ENCODE measurements at places on chromosomes 2 and 18.

DNA sequence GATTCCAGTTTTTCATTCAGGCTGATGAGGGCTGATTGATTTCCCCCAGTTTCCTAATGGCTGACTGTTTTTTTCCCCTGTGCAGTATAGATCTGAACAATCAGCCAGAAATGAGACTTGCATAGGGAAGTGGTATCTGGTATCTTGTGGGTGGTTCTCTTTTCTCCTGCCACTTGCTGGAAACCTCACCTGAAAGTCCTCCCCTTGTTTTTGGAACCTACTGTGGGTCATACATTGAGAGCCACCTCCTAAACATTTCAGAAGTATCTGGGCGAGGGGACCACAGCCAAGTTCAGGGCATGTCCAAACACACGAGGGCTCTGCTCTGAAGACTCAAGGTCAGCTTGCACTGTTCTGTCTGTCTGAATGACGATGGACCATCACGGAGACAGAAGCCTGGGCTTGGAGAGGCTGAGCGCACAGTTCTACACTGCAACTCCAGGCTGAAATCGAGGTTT lies 19.3 kb downstream of the ALPK2 start:
- DNase-seq = no peak

DNA sequence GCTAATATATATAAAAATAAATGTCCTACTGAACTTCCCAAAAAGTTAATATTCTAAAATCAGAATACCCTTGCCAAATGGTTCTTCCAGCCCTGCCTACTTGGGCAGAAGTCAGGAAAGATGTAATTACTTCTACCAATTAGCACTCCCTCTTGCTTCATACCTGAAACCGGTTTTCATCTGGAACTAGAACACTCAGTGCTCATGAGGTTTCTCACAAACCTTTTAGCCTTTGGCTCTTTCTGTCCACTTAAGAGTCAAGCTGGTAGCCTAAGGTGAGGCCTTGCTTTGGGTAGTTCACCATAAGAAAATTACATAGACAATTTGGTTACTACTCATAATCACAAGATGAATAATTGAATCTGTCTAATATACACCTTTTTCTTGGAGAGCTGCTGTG lies 4.1 kb downstream of the DSG3 start:
- no peak for DNase-seq

DNA sequence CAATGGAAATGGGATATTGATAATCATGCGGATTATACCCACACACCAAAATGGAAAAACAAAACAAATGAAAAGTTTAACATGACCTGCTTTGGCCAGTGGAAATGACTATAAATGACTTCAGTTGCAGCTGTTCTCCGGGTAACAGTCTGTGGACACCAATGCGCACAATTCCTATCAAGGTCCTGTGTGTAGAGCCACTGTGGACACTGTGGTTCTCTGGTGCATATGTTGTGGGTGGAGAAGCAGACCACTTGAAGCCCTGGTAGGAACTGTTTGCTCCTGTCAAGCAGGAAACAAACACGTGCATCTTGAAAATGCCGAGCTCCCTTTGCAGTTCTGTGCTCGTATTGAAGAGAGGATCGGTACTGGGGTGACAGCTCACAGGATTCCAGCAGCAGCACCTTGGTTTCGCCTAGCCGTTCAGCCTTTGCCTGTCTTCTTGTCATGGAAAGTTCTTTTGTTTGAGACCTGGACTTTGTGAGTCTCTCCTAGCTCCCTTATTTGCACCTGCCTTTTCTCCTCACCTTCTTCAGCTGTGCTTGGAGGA lies 32.9 kb downstream of the NCK2 start:
- DNase-seq = no peak

DNA sequence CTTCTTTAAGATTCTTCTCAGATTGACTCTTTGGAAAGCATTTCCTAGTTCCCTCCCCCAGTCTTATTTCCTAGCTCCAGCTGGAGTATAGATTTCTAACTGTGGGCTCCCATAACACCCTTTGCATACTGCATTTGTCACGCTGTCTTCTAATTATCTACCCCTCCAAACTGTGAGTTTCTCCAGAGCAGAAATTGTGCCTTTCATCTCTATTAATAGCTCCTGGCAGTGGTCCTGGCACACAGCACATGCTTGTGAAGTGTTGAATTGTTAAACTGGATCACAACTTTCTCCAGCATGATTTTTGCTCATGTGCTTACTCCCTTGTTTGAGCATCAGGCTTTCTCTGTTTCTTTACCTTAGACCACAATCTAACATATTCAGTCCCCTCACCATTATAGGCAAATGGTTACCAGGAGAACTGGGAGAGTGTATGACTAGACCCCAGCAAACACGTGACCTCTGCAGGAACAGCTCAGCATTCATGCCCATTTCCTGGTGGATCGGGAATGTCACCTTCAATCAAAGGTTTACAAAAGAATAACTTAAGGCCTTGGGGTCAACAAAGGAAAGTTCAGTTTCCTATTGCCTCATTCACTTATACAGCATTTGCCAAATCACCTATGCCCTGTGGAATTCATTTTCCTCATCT lies 175.7 kb upstream of the TANK start:
- no peak for DNase-seq

- peak; percentile 81 for DNase-seq
These were observed 60.5 kb downstream of the G6PC2 start for GRCh38 chr2:168961450-168962229.

GRCh38 chr2:215377283-215377682 lies 58.6 kb downstream of the FN1 start:
- DNase-seq = peak; percentile 73

DNA sequence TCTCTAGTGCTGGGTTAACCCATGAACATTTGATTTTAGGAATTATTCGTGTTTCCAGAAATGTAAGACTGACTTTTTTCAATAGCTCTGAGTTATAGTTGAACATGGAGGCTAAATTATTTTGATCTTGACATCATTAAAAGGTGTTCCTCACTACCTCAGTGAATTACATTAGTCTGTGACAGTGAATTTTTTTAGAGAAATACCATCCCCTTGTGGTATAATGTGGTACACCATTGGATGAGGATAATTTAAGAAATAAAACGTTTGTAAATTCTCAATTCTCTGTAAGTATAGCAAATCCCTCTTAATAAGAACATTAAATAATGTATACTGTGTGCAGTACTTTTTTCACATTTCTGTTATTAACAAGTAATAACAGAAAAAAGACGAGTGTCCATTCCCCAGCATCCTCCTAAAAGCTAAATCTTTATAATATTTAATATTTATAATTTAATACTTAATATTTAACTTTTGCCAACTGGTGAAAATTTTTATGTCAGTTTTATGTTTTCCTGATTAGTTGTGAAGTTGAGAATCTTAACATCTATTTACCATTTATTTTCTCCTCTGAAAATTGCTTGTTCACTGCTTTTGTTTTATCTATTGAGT lies 70.3 kb upstream of the CWC22 start:
- no peak for DNase-seq

GRCh38 chr2:134173338-134174016 lies 80.4 kb upstream of the MGAT5 start:
- no peak for DNase-seq

GRCh38 chr18:26419746-26420145 lies 128.6 kb downstream of the KCTD1 start:
- DNase-seq = peak; percentile 22

DNA sequence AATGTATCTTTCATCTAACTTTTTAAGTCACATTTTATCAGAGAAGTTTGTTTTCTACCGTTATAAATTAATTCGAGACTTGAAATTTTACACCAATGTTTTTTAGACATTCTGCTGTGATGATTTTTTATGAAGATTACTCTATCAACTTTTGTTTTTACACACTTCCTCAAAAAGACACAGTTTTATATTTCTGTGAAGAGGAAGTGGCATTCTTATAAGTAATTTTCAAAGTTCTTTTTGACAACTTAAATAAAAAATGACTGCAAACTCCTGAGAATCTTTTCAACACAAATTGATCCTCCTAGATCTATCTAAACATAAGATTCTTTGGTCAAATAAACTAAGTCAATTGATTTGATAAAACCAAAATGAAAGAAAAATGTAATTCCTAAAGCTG lies 13.7 kb downstream of the ANKRD44 start:
- no peak for DNase-seq

GRCh38 chr2:159793326-159793725 lies 4.7 kb downstream of the CD302 start:
- no peak for DNase-seq

DNA sequence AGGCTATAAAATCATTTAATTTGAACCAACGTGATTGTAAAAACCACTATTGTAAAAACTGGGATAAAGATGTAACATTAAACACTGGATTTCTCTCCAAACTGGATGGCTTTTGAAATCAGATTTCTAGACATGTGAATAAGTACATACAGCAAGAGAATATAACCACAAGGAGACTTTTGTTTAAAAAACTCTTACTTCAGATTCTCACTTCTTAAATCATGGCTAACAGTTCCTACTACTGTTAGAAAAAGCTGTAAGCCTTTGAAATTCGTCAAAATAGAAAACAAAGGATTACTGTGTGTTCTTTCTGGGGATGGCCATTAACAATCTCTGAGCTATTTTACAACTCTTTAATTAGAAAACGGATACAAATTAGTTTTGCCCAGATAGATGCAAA lies 39.4 kb upstream of the SH3BP4 start:
- no peak for DNase-seq

DNA sequence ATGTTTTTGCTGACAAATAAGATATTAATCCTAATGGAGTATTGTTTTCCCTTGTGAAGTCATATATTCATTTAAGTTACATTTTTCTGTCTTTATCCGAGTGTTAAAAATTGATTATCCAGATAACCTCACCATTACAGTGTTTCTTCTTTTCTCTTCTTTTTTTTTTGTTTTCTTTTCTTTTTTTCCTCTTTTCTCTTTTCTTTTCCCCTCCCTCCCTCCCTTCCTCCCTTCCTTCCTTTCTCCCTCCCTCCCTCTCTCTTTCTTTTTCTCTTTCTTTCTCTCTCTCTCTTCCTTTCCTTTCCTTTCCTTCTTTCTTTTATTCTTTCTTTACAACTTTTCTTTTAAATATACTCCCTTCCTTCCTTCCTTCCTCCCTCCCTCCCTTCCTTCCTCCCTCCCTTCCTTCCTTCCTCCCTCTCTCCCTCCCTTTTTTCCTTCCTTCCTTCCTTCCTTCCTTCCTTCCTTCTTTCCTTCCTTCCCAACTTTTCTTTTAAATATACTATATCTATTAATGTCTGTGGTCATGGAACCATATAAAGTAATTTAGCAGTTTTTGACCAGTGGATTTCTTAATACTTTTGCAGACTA lies 40.9 kb downstream of the UBE2E3 start:
- DNase-seq = no peak

DNA sequence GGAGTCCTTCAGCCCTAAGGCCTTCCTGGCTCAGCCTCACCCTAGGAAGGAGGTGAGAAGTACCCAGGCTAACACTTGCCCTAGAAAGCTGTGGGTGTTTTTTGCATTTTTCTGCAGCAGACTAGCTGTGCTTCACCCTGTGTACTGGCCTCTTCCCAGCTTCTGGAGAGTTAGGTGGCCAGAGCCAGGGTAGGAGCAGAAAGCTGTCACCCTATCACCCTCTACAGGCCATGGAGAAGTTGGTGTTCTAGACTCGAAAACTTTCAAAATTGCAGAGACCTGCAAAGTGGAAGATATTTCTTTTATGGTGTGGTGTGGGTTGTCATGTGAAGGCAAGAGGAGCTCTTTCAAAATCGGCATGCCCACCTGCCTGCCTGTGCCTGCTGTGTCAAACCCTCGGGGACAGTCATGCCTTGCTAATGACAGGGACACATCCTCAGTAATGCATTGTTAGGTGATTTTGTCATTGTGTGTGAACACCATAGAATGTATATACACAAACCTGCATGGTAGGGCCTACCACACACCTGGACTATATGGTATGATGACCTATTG lies 29.8 kb downstream of the EHD3 start:
- DNase-seq = no peak

- DNase-seq = no peak
These were observed 1504.5 kb downstream of the DPP10 start for GRCh38 chr2:115946891-115947290.

GRCh38 chr18:62445386-62445917 lies 77.4 kb upstream of the ZCCHC2 start:
- no peak for DNase-seq

DNA sequence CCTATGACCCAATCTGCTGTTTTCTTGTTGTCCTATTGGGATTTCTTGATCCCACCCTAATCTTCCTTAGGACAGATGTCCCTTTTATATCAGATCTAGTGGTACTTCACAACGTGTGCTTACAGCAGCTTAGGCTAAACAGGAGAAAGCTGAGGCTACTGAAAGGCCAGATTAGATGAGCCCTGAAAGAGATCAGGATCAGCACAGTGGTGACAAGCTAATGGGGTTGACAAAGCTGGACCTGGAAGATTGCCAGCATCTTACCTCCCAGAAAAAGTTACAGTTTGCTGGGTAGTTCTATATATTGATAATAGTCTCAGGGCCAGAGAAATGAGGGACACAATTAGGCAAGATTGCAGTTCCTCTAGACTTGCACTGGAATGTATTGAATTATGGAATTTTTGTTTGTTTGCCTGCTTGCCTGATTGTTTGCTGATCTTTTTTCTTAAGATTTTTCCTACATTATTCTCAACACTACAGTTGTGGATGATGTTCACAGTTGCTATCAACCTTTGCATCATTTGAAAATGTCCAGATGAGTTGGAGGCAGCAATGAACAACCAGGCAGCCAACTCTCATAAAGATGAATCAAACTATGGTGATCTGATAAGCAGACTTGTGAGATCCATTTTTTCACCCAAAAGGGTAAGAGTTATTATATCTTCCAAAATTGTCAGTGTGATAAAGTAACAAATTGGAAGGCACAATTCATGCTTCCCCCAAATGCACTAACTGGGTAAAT lies 49.1 kb upstream of the PIK3C3 start:
- DNase-seq = peak; percentile 5

GRCh38 chr2:157592948-157593347 lies 35.7 kb downstream of the ACVR1C start:
- DNase-seq = peak; percentile 12

DNA sequence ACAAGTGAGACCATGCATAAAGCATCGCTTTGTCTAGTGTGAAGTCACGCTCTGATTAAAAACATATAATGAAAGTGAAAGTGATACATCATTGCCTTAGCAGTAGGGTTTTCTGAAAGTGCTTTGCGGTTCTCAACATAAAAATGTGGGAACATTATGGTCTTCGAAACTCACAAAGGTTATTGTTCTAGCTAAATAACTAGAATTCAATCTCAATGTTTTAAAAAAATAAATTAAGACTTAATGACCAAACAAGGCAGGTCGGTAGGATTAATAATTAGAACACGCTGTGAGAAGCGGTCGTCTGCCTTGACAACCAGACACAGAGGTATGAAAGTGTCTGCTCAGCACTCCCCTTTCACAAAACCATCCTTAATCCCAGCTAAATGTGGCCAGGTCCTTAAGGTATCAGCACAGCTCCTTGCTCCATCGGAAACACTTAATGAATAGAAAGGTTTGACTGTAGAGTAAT lies 42.2 kb downstream of the KLHL14 start:
- no peak for DNase-seq

DNA sequence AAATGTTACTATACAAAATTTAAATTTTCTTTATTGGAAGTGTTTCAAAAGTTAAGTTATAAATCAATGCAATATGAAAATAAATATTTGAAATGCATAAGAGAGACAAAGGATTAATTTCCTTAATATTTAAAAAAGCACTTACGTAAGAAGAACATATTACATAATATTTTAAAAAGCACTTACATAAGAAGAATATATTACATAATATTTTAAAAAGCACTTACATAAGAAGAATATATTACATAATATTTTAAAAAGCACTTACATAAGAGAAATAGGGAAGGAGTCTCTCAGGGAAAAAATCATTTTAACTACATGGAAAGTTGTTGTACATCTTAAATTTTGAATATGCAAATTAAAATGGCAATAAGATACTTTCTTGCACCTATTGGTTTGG lies 17.4 kb upstream of the B4GALT6 start:
- DNase-seq = no peak

- no peak for DNase-seq
These were observed 121.0 kb downstream of the SPOPL start for GRCh38 chr2:138622613-138623012.

Measured in brain microvascular endothelial cell (primary cell).